ENCODE measurements at places on chromosomes 7 and 10. TPM values are rescaled to one million over a fixed set of nuclear protein-coding genes. Genes with fewer than 3 reads are reported as not detected.

Gene GCK
- 1.6 TPM for total RNA-seq

Gene MYL10
- total RNA-seq, result not detected

Gene RADIL
- total RNA-seq, result 0.38 TPM

Gene PLXDC2
- 2.1 TPM for total RNA-seq

Gene GNGT1
- total RNA-seq, result not detected

Gene OR2A12
- not detected for total RNA-seq

Gene VWDE
- not detected for total RNA-seq

Measured in smooth muscle cell of the coronary artery (primary cell).